ENCODE measurements at places on chromosomes 5 and 9.

DNA sequence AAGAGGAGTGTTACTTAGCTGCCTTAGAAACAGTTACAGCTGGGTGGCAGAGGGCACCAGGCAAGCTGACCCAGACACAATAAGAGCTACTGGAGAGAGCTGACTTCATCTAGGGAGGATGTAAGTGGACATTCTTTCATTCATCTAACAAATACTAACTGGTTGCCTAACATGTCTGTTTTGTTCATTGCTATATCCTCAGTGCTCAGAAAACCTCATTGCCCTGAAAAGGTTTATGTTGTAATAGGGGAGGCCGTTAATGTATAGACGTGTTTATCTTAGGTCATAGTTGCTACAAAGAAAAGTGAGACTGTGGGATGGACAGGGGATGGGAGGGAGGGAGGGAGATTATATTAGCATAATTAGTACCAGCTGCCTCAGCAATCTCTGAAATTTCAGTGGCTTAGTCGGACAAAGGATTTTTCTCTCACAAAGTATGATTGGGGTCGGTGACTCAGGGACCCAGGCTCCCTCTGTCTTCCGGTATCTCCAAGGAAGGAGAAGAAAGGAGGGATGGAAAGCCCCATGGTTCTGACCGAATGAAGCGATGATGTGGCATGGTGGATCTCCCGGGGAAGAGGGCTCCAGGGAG is 2.6 kb upstream of the SNX18 start:
- no peak for DNase-seq

DNA sequence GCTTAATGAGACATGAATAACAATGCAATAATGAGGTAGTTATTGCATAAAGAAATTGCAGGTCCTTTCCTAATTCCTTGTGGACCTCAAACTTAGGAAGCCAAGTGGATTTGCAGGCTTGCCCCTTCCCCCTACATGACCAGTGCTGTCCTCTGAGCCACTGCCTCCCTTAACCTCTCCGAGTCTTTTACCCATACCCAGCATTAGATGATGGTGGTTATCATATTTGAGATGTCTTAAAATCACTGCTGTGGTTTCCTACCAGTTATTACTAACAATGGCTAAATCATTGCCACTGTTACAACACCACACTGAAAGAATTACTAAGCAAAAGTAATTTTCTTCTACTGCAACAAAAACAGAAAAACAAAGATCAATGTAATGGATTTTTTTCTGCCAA is 170.8 kb downstream of the EDIL3 start:
- no peak for DNase-seq

GRCh38 chr5:133063965-133064364 is 12.2 kb downstream of the HSPA4 start:
- DNase-seq: no peak

- DNase-seq: no peak
Measured at GRCh38 chr5:96142786-96143434, 181.3 kb upstream of the ELL2 start.

DNA sequence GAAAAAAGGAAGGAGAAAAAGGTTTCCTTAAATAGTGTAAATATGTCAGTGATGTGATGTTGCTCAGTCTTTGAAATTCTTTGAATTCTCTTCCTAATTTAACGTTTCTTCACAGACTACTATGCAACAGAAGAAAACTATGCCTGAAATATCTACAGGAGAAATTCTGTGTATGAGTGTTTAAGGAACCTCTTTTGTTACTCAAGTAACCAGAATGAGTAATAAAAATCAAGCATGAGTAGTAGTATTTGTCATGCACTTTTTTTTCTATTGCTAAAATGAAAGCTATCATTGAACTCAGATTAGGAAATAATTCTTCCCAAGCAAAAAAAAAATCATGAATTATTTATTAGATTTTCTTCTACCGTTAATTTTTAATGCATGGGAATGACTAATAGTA is 20.3 kb upstream of the THG1L start:
- DNase-seq: no peak

DNA sequence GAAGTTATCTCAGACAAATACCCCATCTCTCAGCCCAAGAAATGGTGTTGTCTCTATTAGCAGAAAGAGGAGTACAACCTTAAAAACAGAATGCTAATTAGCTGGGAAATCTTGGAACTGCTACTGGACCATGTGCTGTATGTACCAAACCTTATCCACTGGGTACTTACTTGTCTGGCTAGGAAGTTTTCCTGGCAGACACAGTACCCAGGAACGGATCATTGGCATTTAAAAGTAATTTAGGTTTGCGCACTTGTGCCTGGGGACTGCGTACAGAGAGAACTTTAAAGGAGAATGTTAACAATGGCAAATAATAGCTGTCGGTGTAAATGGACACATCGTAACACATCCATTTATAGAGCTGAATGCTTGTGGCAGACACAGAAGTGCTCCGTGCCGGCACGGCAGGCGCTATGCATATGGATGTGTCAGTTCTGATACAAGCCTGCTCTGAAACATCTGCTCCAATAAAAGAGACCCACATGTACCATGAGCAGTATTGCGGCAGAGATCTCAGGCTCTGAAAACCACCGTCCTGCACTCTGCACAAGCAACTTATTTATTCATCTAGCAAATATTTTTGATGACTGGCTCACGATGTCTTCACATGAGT is 290.6 kb upstream of the PANK3 start:
- no peak for DNase-seq

DNA sequence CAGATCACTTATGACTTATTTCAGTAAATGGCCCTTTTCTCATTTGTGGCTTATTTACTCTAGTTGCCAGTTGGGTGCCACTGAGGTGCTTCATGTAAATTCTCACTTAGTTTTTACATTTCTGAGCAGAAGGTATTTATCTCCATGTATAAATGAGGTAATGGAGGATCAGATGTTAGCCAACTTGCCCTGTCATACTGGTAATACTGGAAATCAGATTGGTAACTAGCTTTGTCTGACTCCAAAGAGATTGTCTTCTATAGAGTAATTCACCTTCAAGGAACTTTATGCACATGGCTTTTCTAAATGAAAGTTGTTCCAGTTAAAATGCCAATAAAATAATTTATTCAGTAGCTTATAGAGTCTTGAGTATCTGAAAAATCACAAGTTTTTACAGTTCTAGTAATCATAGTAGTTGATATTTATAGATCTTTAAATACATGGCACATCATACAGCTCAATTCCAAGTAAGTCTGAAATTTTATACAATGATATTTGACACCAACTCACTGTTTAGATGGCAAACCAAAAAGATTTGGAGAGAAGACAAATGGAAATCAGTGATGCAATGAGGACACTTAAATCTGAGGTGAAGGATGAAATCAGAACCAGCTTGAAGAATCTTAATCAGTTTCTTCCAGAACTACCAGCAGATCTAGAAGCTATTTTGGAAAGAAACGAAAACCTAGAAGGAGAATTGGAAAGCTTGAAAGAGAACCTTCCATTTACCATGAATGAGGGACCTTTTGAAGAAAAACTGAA is 28.8 kb downstream of the RAB14 start:
- no peak for DNase-seq

DNA sequence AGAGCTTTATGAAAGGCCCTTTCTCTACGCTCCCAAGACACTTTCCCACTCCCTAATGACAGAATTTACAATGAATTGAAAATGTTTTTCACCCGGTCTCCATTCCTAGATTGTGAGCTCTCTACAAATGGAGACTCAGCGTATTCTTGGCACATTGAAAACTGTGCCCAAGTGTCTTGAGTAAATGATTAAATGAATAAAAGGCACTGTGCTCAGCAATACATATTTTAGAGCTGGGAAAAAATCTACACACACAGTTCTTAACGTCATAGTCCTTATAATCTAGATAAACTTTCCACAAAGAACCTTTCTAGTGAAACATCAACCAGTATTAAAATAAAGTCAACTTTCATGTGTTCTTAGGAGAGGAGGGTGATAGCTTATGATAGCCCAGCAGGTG is 634.0 kb downstream of the RAB3C start:
- DNase-seq: no peak

- no peak for DNase-seq
Measured at GRCh38 chr9:116706310-116707290, 19.5 kb downstream of the TRIM32 start.

DNA sequence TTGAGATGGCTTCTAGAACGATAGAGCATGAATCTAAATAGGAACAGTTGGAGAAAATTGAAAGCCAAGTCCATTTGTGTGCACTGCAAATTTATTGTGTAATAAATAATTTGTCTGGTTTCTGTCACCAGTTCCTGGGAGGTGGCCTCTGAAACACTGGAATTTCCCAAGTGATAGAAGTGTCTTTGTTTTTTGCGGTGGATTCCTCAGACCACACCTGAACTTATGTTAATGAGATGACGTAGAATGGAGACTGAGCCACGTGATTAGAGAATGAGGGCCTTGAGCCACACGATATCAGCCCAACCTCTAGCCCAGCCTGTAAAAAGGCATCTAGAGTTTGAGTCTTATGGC is 105.1 kb downstream of the MSX2 start:
- DNase-seq: no peak

DNA sequence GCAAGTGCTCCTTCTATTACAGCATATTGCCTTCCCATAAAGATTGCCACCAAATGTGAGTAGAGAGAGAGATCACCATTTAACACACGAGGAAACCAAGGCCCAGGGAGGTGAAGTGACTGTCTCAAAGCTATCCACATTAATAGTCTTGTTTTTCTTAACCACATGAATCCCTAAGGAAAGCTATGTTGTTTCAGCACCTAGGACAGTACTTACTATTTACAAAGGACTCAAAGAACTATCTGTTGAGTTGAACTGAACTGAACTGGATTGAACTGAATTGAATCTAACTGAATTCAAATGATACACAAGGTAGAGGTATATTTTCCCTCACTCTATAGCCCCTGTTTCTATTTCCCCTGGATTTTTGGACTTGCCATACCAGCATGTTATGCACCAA is 430.4 kb downstream of the CAAP1 start:
- no peak for DNase-seq

DNA sequence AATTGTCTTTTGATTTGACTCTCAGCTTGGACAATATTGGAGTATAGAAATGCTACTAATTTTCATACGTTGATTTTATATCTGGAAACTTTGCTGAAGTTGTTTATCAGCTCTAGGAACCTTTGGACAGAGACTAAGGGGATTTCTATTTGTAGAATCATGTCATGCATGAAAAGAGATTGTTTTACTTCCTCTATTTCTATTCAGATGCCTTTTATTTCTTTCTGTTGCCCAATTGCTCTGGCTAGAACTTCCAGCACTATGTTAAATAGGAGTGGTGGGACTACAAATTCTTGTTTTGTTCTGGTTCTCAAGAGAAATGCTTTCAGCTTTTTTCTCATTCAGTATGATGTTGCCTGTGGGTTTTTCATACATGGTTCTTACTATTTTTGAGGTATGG is 112.8 kb upstream of the CDH12 start:
- DNase-seq: no peak

DNA sequence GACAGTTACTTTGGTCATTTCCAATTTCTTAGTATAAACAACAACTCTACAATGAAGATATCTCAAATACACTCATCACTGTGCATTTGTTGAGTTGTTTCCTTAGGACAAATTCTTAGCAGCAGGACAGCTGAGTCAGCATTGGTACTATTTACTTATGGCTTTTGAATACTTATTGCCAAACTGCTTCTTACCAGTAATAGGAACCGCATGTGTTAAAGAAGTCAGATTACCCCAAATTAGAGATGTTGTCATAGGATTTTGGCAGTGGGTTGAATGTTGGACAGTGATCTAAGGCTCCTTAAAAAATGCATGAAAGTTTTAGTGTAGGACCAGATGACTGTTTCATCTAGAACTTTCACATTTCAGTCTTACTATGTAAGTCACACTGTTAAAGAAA is 280.1 kb upstream of the DMRT1 start:
- DNase-seq: no peak

- no peak for DNase-seq
Measured at GRCh38 chr5:61299261-61299681, 32.8 kb upstream of the ZSWIM6 start.

GRCh38 chr9:97773723-97774122 is 76.6 kb upstream of the XPA start:
- no peak for DNase-seq

DNA sequence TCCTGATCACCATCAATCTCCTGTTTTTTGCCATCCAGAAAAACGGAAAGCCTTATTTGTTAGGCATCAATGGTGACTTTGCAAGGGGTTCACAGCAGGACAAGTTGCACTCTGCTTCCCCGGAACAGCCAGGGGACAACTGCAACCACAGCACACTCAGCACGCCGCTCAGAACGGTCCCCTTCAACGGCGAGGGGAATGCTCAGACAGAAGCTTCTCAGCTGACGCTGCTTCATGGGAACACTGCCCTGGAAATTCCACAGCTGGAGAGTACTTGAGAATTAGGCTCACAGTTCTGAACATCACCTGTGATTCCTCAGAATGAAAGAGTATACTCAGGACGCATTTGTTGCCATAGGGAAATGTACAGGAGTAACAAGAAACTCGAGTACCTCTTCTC is 40.1 kb upstream of the PLPP6 start:
- no peak for DNase-seq

DNA sequence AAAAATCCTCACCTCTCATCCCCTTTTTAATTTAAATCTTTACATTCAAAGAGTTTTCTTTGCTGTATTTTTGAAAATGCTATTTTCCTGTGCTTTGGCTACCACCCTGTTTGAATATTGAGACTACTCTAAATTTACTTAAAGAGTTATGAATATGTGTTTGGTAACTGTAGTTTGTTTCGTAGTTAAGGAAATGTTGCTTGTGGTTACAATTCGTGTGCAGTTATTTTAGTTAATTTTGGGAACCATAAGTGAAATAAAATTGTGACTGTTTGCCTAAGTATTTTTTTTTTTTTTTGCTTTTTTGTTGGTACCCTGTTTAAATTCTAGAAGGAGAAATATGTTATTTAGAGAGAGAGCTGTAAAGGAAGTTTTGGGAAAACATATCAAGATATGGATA is 78.7 kb downstream of the XRCC4 start:
- DNase-seq: no peak

DNA sequence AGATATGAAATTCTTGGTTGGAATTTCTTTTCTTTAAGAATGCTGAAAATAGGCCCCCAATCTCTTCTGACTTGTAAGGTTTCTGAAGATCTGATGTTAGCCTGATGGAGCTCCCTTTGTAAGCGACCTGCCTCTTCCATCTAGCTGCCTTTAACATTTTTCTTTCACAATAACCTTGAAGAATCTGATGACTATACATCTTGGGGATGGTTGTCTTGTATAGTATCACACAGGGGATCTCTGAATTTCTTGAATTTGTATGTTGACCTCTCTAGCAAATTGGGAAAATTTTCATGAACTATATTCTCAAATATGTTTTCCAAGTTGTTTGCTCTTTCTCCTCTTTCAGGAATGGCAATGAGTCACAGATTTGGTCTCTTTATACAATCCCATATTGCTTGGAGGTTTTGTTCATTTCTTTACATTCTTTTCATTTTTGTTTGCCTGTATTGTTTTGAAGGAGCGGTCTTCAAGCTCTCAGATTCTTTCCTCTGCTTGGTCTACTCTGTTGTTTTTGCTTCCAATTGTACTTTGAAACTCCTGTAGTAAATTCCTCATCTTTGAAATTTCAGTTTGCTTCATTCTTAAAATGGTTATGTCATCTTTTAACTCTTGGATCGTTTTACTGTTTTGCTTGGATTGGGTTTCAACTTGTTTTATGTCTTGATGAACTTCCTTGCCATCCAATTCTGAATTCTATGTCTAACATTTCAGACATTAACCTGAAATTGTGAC is 245.2 kb upstream of the TARS1 start:
- no peak for DNase-seq

GRCh38 chr5:179869101-179869500 is 10.5 kb upstream of the MRNIP start:
- DNase-seq: no peak

Data from stimulated activated CD8-positive, alpha-beta memory T cell treated with anti-CD3 and anti-CD28 coated beads, Interleukin-15, amount 100 ng/mL, for 24 hours (primary cell).